Lung (tissue), 17 donors: ENCODE measurements at places on chromosomes 1 and 21. TPM values are rescaled to one million over a fixed set of nuclear protein-coding genes. Genes with fewer than 3 reads are reported as not detected.

- H3K36me3 ChIP-seq, result peaks cover 10% of the 10 kb centered on the region
- no peaks in the 10 kb centered on the region for H3K27me3 ChIP-seq
- no peak overlapping the region for H3K4me3 ChIP-seq
- DNase-seq, result no peak
- H3K27ac ChIP-seq, result no peak overlapping the region
These were observed 54.6 kb downstream of the STXBP3 start for GRCh38 chr1:108801101-108801500.

GRCh38 chr1:182133181-182133580 is 71.7 kb upstream of the ZNF648 start:
- no peak overlapping the region for H3K27ac ChIP-seq
- no peaks in the 10 kb centered on the region for H3K36me3 ChIP-seq
- peaks cover 1% of the 10 kb centered on the region for H3K4me1 ChIP-seq
- no peaks in the 10 kb centered on the region for H3K27me3 ChIP-seq
- H3K4me3 ChIP-seq, result no peak overlapping the region

DNA sequence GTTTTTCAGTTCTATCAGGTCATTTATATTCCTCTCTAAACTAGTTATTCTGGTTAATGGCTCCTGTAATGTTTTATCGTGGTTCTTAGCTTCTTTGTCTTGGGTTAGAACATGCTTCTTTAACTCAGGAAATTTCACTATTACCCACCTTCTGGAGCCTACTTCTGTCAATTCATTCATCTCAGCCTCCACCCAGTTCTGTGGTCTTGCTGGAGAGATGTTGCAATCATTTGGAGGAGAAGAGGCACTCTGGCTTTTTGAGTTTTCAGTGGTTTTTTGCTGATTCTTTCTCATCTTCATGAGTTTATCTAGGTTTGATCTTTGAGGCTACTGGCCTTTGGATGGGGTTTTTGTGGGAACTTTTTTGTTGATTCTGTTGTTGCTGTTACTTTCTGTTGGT is 213.0 kb downstream of the BRINP2 start:
- H3K4me1 ChIP-seq, result no peaks in the 10 kb centered on the region
- H3K4me3 ChIP-seq, result no peak overlapping the region
- DNase-seq, result no peak

GRCh38 chr1:239457491-239458143 is 71.2 kb downstream of the CHRM3 start:
- H3K4me3 ChIP-seq, result no peak overlapping the region
- H3K36me3 ChIP-seq, result no peaks in the 10 kb centered on the region
- no peak for DNase-seq
- H3K27me3 ChIP-seq, result no peaks in the 10 kb centered on the region
- H3K27ac ChIP-seq, result no peak overlapping the region

DNA sequence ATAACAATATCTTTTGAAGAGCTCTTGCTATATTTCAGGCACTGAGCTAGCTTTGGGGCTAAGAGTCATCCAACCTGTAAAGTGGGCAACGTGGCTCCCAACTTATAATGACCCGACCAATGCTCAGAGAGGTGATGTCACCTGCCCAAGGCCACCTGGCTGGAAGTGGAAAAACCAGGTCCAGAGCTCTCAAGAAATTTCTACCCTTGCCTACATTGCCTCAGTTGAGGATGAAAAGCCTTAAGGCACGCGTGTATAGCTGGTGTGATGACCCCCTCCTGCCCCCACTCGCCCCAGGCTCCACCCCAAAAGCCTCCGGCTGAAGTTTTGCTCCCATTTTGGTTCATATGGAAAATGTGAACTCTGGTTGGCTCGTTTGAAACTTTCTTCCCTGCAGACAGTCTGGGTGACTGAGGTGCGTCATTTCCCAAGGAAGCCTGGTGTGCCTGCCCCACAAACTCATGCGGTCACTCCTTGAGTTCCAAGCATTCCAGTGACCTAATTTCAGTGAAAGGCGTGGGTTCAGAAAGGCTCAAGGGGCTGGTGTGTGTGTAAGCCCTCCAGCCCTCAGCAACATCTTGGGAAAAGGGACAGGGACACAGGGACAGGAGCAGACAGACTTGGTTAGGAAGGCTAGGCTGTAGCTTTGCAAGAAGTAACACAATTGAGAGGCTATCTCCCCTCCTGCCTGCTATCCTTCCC is 20.5 kb downstream of the HTR1D start:
- H3K27me3 ChIP-seq, result no peaks in the 10 kb centered on the region
- no peak for DNase-seq
- H3K36me3 ChIP-seq, result no peaks in the 10 kb centered on the region
- no peak overlapping the region for H3K4me3 ChIP-seq

GRCh38 chr1:160676869-160677597 is 30.2 kb upstream of the SLAMF1 start:
- H3K27me3 ChIP-seq, result no peaks in the 10 kb centered on the region
- no peaks in the 10 kb centered on the region for H3K36me3 ChIP-seq
- H3K27ac ChIP-seq, result no peak overlapping the region
- H3K4me1 ChIP-seq, result peaks cover 3% of the 10 kb centered on the region
- H3K4me3 ChIP-seq, result no peak overlapping the region

GSTM4 gene
- 17.1 TPM for polyA plus RNA-seq
